HFFc6 (cell line): ENCODE measurements at places on chromosomes 7 and 10.

- H3K27me3 ChIP-seq = peaks cover 12% of the 10 kb centered on the region
- DNase-seq = no peak
- no peaks in the 10 kb centered on the region for H3K36me3 ChIP-seq
- no peak overlapping the region for H3K4me3 ChIP-seq
Observed at GRCh38 chr10:33057620-33058019, 99.6 kb upstream of the ITGB1 start.

- H3K27ac ChIP-seq = peak overlapping the region; percentile 54; the same call in 1 of the 2 replicates
- H3K4me1 ChIP-seq = peaks cover 54% of the 10 kb centered on the region
- H3K4me3 ChIP-seq = peak overlapping the region; percentile 42; the same call in 1 of the 2 replicates
- no peak for DNase-seq
Observed at GRCh38 chr7:107230334-107230733, 61.5 kb downstream of the HBP1 start.

DNA sequence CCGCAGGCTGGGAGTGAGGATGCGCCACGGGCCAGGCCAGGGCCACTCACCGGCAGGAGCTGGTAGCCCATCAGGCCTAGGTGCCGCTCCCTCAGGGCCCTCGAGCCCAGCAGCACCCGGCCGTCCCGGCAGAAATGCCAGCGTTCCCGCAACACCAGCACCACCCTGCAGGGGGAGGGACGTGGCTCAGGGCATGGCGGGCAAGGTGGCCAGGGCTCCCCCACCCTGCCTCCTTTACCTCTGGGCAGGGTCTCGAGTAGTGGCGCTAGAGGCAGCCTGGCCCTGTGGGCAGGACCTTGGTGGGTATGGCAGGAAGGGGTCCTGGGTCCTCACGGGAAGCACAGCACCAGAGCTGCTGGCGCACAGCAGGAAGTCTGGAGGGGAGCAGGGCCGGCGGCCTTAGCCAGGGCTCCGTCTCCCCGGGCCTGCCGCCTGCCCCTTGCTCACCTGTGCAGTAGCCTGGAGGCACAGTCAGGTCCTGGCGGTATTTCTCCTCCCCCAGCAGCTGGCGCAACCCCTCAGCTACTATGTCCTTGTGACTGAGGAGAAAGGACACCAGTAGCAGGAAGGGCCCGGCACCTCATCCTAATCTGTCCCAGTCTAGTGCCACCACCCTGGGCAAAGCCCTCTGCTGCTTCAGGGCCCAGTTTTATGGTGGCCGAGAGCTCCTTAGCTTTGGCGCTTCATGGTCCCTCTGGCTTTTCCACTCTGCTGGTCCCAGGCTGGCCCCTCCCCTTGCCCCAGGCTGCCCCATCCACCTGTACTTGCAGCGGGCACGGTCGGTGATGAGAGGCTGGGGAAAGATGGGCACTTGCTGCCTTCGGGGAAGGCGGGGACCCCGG is 3.5 kb downstream of the FASTK start:
- no peak overlapping the region for H3K27ac ChIP-seq
- no peak overlapping the region for H3K4me3 ChIP-seq
- H3K36me3 ChIP-seq = peaks cover 15% of the 10 kb centered on the region; the same call in 1 of the 2 replicates
- DNase-seq = no peak

- H3K27me3 ChIP-seq = no peaks in the 10 kb centered on the region
- peak; percentile 1 for DNase-seq
- no peaks in the 10 kb centered on the region for H3K36me3 ChIP-seq
- no peak overlapping the region for H3K27ac ChIP-seq
Observed at GRCh38 chr10:19412531-19412930, 363.9 kb downstream of the MALRD1 start.

DNA sequence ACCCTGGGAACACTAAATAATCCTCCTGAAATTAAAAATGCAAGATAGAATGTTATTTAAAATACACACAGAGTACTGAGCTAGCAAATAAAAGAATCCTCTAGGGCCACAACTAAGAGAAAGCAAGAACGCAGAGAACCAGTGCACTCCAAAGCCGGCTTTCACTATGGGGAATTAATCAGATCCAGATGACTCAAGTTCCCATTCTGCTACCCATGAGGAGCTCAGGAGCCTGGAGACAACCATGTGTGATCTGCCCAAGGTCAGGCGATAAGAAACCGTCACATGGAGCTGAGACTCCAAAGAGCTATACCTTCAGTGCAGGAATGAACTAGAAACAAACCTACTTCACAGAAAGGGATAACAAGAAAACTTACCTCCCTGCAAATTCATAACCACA is 19.5 kb upstream of the CYREN start:
- no peak overlapping the region for H3K4me3 ChIP-seq
- H3K4me1 ChIP-seq = peaks cover 41% of the 10 kb centered on the region
- H3K27me3 ChIP-seq = no peaks in the 10 kb centered on the region; the same call in 1 of the 2 replicates
- H3K27ac ChIP-seq = no peak overlapping the region

DNA sequence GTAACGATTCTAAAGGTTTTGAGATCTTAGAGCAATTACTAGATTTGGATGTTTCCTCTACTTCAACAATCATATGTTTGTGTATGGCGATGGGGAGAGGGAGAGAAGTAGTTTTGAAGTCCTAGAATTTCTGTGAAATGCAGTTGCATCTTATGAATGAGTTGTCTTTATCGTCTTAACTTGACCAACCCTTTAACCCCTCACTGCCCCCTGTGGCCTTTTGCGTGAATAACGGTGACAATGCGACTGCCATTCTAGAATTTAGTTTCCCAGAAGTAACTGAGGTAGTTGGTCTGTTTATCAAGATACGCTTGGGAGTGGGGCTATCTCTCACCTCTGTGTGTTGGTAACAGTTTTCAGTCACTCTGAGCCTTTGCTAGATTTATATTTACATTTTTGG is 204.6 kb downstream of the HDAC9 start:
- peaks cover 22% of the 10 kb centered on the region for H3K4me1 ChIP-seq
- no peak overlapping the region for H3K4me3 ChIP-seq
- H3K27ac ChIP-seq = no peak overlapping the region
- DNase-seq = no peak
- H3K36me3 ChIP-seq = no peaks in the 10 kb centered on the region
- H3K27me3 ChIP-seq = peaks cover 1% of the 10 kb centered on the region; the same call in 1 of the 2 replicates

GRCh38 chr7:74627661-74628411 is 29.7 kb upstream of the GTF2I start:
- H3K4me3 ChIP-seq = no peak overlapping the region
- no peaks in the 10 kb centered on the region for H3K27me3 ChIP-seq
- H3K4me1 ChIP-seq = 0 out of 2 replicates have a peak, but pooled peaks cover 6% of the 10 kb centered on the region
- no peak for DNase-seq
- H3K27ac ChIP-seq = no peak overlapping the region
- no peaks in the 10 kb centered on the region for H3K36me3 ChIP-seq

- H3K27ac ChIP-seq = peak overlapping the region; percentile 77
- peak overlapping the region; percentile 18; the same call in 1 of the 2 replicates for H3K4me3 ChIP-seq
- peaks cover 2% of the 10 kb centered on the region for H3K27me3 ChIP-seq
- peak; percentile 77 for DNase-seq
- 0 out of 2 replicates have a peak, but pooled peaks cover 4% of the 10 kb centered on the region for H3K36me3 ChIP-seq
Observed at GRCh38 chr7:30091491-30091912, 43.3 kb upstream of the MTURN start.
